ENCODE measurements at places on chromosomes 3 and 15. TPM values are rescaled to one million over a fixed set of nuclear protein-coding genes. Genes with fewer than 3 reads are reported as not detected.
A peak's percentile ranks its signal among the peaks of the same experiment; 100 is the strongest.

- no peak for DNase-seq
These were observed 438.9 kb upstream of the ARRDC4 start for GRCh38 chr15:97521381-97522285.

- DNase-seq: peak; percentile 37
These were observed 50.7 kb upstream of the NIPA1 start for GRCh38 chr15:22735781-22736180.

GRCh38 chr3:110806924-110807323, 264.7 kb upstream of the NECTIN3 start:
- peak; percentile 41 for DNase-seq

GNAT1 gene
- not detected for total RNA-seq

Data from GM23248 (cell line).